Mesothelial cell of epicardium (in vitro differentiated cells): ENCODE measurements at places on chromosomes 5 and 9.

DNA sequence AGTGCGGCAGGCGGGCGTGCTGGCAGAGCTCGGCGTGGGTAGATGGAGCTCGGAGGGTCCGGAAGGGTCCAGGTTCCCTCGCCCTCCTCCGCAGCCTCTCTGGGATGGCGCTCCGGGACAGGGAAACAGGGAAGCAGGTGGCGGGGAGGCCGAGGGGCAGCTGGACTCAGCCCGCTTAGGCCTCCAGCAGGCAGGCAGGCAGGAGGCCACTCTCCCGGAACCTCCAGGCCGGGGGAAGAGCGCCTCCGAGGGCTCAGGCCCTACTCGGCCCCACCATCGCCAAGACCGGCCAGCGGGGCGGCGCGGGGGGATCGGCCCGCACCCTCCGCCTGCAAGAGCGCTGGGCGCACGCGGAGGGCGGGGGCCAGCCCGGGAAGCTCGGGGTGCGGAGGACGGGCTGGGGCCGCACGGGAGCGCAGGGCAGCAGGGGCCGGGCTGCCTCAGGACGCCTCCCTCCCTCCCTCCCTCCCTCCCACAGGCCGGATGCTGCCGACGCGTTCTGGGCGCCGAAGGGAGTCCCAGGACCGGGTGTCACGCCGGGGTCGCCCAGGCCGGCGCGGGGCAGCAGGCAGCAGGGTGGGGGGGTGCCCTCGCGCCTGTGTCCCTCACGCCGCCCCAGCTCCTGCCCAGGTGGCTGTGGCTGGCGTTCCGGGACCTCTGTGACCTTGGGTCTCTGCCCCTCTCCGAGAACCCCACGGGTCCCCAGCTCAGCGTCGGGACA, 977 bp downstream of the MGAT4B start:
- no peaks in the 10 kb centered on the region for H3K27me3 ChIP-seq
- peak overlapping the region; percentile 88 for H3K27ac ChIP-seq
- H3K4me3 ChIP-seq: peak overlapping the region; percentile 83
- no peak for DNase-seq

GRCh38 chr5:115941051-115941675, 21.1 kb upstream of the LVRN start:
- DNase-seq: no peak
- no peak overlapping the region for H3K27ac ChIP-seq
- H3K4me1 ChIP-seq: no peaks in the 10 kb centered on the region
- H3K36me3 ChIP-seq: no peaks in the 10 kb centered on the region
- no peak overlapping the region for H3K4me3 ChIP-seq
- no peaks in the 10 kb centered on the region for H3K27me3 ChIP-seq

GRCh38 chr9:19200229-19200628, 30.3 kb upstream of the DENND4C start:
- H3K36me3 ChIP-seq: peaks cover 2% of the 10 kb centered on the region
- H3K27me3 ChIP-seq: no peaks in the 10 kb centered on the region
- no peak for DNase-seq
- H3K4me3 ChIP-seq: no peak overlapping the region
- H3K27ac ChIP-seq: peak overlapping the region; percentile 7

DNA sequence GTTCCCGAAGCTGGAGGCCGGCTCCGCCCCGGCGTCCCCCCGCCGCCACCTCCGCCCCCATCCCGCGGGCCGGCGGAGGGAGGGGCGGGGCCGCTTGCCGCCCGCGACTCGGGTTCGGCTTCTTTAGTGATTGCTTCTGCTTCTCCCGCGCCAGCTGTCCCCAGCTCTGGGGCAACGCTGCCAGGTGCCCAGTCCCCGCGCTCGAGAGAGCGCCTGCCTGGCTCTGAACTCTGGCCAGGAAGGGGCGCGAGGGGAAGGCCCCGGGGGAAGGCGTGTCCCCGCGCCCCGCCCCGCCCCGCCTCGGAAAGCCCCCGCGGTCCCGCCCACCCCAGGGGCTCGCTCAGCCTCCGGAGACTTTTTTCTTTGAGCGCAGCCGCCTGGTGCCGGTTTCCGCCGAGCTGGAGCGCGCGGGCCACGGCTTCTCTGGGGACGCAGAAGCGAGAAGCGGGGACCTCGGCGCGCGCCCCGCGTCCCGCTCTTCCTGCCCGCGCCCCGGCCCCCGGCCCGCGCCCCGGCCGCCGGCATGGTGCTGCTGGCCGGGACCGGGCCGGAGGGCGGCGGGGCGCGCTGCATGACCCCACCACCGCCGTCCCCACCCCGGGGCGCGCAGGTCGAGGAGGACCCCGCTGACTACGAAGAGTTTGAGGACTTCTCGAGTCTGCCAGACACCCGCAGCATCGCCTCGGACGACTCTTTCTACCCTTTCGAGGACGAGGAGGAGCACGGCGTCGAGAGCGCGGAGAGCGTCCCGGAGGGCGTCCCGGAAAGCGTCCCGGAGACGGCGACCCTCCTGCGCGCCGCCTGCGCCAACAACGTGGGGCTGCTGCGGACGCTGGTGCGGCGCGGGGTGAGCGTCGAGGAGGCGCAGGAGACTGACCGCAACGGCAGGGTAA, at the start of gene ANKRD33B:
ANKRD33B (plus strand) TSS at position 126 of the 893 bp plus-strand sequence; CDS start at position 524, 398 bp downstream.
- H3K4me1 ChIP-seq: peaks cover 41% of the 10 kb centered on the region
- peak within 1 kb of the TSS; percentile 79 for H3K27ac ChIP-seq
- H3K36me3 ChIP-seq: no peaks in the 10 kb centered on the region
- DNase-seq: peak; percentile 44
- peak within 1 kb of the TSS; percentile 79 for H3K4me3 ChIP-seq

- no peak overlapping the region for H3K27ac ChIP-seq
- DNase-seq: no peak
- no peak overlapping the region for H3K4me3 ChIP-seq
- H3K4me1 ChIP-seq: no peaks in the 10 kb centered on the region
- H3K27me3 ChIP-seq: no peaks in the 10 kb centered on the region
- H3K36me3 ChIP-seq: peaks cover 12% of the 10 kb centered on the region
Measured at GRCh38 chr5:1473746-1474145, 28.5 kb upstream of the SLC6A3 start.

GRCh38 chr5:5155617-5156016, 15.5 kb downstream of the ADAMTS16 start:
- peaks cover 39% of the 10 kb centered on the region for H3K4me1 ChIP-seq
- no peaks in the 10 kb centered on the region for H3K27me3 ChIP-seq
- no peak overlapping the region for H3K4me3 ChIP-seq
- peaks cover 12% of the 10 kb centered on the region for H3K36me3 ChIP-seq
- DNase-seq: no peak
- H3K27ac ChIP-seq: peak overlapping the region; percentile 23

DNA sequence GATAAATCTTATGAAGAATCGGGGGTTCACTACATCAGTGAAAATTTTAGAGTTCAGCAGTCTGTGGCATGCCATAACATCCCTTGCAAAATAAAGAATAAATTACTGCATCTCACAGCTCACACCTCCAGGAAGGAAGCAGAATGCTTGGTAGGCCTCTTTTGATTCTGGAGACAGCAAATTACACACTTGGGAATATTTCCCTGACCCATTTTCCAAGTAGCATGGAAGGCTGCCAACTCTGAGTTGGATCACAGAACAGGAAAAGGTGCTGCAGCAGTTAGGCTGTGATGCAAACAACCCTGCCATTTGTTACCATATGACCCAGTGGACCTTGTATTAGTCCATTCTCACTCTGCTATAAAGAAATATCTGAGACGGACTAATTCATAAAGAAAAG, 293.5 kb downstream of the ASTN2 start:
- no peaks in the 10 kb centered on the region for H3K36me3 ChIP-seq
- H3K27me3 ChIP-seq: peaks cover 2% of the 10 kb centered on the region
- H3K4me3 ChIP-seq: no peak overlapping the region
- no peak overlapping the region for H3K27ac ChIP-seq

DNA sequence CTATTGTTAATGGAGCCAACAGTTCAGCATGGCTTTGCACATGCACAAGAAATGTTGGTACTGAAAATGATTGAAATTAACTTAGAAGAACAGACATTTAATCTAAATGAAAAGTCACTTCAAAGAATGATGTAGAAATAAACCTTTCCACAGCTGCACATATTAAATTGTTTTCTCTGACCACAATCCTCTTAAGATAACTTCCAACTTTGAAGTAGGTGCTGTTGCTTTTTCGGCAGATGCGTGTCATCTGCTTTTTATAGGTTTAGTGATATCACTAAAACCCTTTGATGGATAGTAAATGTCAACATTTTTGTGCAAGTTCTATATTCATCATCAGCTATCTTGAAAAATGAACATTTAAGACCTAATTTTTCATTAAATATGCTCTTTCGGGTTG, 25.3 kb upstream of the SLC1A3 start:
- H3K36me3 ChIP-seq: no peaks in the 10 kb centered on the region
- H3K4me1 ChIP-seq: peaks cover 8% of the 10 kb centered on the region
- H3K4me3 ChIP-seq: no peak overlapping the region
- H3K27me3 ChIP-seq: peaks cover 3% of the 10 kb centered on the region
- H3K27ac ChIP-seq: peak overlapping the region; percentile 64

DNA sequence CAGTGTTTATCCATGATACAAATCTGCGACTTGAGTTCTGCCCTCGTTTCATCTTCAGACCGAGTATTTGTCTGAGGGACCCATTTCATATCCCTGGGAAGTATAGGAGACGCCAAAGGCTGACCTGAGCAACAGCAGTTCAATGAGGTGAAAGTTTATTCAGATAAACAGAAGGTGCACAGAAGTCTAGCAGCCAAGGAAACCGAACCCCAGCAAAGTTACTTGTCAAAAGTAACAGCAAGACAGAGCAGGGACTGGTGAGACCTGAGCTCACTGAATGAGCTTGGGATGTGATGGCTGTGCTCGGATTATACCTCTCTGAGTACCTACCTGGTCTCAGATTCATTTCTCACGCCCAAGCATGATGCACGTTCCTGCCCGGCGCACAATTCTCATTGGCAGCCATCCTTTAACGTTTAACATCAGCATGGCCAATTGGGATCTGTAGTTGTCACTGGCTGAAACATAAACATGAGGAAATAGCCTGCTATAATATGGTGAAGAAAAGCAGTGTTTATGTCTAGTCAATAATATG, 599 bp downstream of the LYRM7 start:
- DNase-seq: no peak
- peak overlapping the region; percentile 96 for H3K4me3 ChIP-seq
- H3K36me3 ChIP-seq: no peaks in the 10 kb centered on the region
- H3K27ac ChIP-seq: peak overlapping the region; percentile 93
- H3K4me1 ChIP-seq: peaks cover 19% of the 10 kb centered on the region

- H3K4me3 ChIP-seq: no peak overlapping the region
- no peaks in the 10 kb centered on the region for H3K4me1 ChIP-seq
- H3K36me3 ChIP-seq: no peaks in the 10 kb centered on the region
- no peak for DNase-seq
Measured at GRCh38 chr9:118928722-118929121, 440.5 kb downstream of the BRINP1 start.

DNA sequence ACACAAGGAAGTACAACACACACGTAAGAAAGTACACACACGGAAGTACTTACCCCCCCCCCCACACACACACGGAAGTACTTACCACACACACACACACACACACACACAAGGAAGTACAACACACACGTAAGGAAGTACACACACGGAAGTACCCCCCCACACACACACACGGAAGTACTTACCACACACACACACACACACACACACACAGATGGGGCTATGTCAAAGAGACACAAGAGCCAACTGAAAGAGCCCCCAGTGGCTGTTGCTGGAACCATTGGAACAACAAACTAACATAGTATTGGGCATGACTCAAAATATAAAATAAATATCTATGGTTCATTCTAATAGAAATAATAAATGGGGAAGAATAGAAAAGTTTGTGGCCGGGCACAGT, 4.9 kb upstream of the MAPK9 start:
- H3K36me3 ChIP-seq: no peaks in the 10 kb centered on the region
- no peak overlapping the region for H3K27ac ChIP-seq
- H3K27me3 ChIP-seq: no peaks in the 10 kb centered on the region
- H3K4me1 ChIP-seq: peaks cover 10% of the 10 kb centered on the region
- H3K4me3 ChIP-seq: no peak overlapping the region
- DNase-seq: no peak

DNA sequence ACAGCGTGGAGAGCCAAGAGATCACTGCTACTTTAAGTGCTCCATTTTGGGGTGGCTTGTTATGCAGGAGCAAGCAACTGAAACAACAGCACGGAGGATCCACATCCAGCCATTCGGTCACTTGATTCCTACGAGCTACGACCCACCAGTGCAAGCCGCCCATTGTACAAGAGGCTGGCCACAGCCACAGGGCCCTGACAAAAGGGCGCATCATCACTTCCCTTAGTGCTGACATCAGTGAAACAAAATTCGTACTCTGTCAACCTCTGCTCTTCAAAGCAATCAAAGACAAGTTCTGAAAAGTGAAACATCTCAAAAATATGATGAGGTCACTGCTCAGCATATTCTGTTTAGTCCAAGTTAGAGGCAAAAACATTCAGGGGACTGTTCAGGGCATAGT, 168.4 kb downstream of the GADD45G start:
- no peak for DNase-seq
- H3K27me3 ChIP-seq: peaks cover 21% of the 10 kb centered on the region
- H3K36me3 ChIP-seq: no peaks in the 10 kb centered on the region
- peaks cover 12% of the 10 kb centered on the region for H3K4me1 ChIP-seq

DNA sequence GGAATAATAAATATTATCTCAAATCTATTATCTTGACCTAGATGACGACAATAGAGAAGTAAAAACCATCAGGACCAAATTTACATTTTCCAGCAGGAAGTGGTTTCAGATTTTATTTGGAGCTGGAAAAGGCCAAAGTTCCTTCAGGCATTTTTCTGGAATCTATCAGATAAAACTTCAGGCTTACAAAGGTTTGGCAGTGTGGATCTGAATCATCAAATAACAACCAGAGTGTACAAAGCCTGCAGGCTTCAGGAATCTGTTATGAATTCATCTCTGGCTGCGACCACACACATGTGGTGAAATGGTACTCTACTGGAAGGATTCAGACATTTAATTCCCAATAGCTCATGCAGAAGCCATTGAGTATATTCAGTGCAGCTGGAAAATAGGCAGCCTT, 726.4 kb upstream of the GRAMD2B start:
- no peaks in the 10 kb centered on the region for H3K36me3 ChIP-seq
- H3K27me3 ChIP-seq: no peaks in the 10 kb centered on the region
- no peak for DNase-seq
- peaks cover 37% of the 10 kb centered on the region for H3K4me1 ChIP-seq
- H3K4me3 ChIP-seq: no peak overlapping the region

GRCh38 chr5:74627646-74628279, 12.8 kb downstream of the ENC1 start:
- H3K4me3 ChIP-seq: no peak overlapping the region
- peaks cover 51% of the 10 kb centered on the region for H3K4me1 ChIP-seq
- no peak for DNase-seq
- no peaks in the 10 kb centered on the region for H3K27me3 ChIP-seq
- H3K36me3 ChIP-seq: peaks cover 37% of the 10 kb centered on the region

- peaks cover 6% of the 10 kb centered on the region for H3K27me3 ChIP-seq
- peak within 1 kb of the TSS; percentile 99 for H3K27ac ChIP-seq
- peaks cover 6% of the 10 kb centered on the region for H3K36me3 ChIP-seq
- H3K4me3 ChIP-seq: peak within 1 kb of the TSS; percentile 98
- H3K4me1 ChIP-seq: peaks cover 22% of the 10 kb centered on the region
Measured at GRCh38 chr9:99906403-99907207, at the start of gene STX17. Gene STX17, plus strand, starts transcription at chr9:99906654. Its CDS starts 8,586 bp downstream, at chr9:99915240.
